Ovary (tissue), 10 donors: ENCODE measurements at places on chromosomes 2 and 18. TPM values are rescaled to one million over a fixed set of nuclear protein-coding genes. Genes with fewer than 3 reads are reported as not detected.

LINC00305 gene
- not detected for total RNA-seq

GRCh38 chr2:120874888-120875275 lies 139.2 kb downstream of the GLI2 start:
- DNase-seq = no peak

- DNase-seq = no peak
Measured at GRCh38 chr2:129078548-129078947, 759.9 kb upstream of the HS6ST1 start.

- DNase-seq = no peak
Measured at GRCh38 chr2:3857576-3857975, 154.2 kb downstream of the DCDC2C start.

CCDC68 gene
- total RNA-seq = 6.6 TPM

DNA sequence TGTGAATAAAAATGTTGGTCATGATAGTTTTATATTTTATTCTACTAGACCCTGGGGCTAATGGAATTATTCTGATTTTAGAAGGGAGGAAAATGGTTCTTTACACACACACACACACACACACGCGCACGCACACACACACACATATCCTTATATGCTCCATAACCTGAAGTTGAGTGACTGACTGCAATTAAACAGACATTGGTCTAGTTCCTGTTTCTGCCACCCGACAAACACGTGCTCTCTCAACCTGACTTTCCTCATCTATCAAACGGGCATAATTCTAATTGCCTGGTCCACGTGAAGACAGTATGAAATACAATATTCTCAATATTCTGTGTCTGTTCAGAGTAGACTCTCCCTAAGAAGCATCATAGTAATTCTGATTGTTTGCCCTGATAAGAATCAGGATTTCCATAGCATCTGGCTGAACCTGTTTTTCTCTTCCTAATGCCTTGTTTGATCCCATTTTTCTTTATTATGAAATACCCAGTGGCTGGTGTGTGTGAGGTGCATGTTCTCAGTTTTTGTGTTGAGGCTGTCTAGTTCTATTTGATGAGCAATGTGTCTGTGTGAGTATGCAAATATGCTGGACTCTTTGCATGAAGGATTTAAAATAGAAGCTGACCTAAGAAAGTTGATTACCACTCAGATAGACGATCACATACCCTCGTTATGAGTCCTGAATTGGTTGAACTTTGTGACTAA lies 51.0 kb downstream of the SETBP1 start:
- DNase-seq = no peak

DNA sequence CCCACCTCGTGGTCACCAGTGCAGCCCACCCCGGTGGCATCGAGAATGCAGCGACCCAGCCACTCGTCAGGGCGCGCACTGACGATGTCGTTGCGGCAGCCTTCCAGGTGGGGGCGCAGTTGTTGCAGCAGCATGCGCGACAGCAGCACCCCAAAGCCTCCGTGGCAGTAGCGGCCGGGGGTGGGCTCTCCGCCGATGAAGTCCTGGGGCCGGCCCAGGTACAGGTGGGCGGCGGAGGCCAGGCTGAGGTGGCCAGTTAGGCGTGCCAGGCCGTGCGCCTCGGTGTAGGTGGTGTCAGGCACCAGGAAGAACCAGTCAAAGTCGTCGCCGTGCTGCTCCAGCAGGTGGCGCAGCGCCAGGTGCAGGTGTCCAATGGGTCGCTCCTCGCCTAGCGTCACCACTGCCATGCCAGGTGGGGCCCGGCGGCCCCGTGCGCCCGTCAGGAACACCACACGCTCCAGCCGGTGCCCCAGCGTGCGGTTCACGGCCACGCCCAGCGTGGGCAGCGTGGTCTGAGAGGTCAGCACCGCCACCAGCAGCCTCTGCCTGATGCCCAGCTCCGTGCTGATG lies 1.9 kb downstream of the CHPF start:
- DNase-seq = peak; percentile 84

- DNase-seq = no peak
Measured at GRCh38 chr2:108423502-108424251, 25.3 kb upstream of the GCC2 start.

DNA sequence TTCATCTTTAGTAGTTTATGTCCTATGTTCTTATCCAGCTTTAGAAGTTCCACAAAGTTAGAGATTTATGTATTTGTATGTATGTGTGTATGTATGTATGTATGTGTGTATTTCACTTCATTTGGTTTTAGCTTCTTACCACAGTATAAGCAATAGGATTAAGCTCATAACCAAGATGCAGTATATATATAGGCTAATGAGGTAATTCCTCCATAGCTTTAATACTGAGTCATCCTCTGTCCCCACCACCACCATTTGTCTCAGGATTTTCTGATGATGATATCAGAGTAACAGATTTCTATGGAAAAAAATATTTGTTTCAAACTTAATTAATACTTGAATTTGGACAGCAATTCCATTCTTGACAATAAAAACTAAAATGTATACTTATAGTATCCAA lies 159.2 kb downstream of the SOX11 start:
- no peak for DNase-seq

ASPRV1 gene
- 3.9 TPM for total RNA-seq

DNA sequence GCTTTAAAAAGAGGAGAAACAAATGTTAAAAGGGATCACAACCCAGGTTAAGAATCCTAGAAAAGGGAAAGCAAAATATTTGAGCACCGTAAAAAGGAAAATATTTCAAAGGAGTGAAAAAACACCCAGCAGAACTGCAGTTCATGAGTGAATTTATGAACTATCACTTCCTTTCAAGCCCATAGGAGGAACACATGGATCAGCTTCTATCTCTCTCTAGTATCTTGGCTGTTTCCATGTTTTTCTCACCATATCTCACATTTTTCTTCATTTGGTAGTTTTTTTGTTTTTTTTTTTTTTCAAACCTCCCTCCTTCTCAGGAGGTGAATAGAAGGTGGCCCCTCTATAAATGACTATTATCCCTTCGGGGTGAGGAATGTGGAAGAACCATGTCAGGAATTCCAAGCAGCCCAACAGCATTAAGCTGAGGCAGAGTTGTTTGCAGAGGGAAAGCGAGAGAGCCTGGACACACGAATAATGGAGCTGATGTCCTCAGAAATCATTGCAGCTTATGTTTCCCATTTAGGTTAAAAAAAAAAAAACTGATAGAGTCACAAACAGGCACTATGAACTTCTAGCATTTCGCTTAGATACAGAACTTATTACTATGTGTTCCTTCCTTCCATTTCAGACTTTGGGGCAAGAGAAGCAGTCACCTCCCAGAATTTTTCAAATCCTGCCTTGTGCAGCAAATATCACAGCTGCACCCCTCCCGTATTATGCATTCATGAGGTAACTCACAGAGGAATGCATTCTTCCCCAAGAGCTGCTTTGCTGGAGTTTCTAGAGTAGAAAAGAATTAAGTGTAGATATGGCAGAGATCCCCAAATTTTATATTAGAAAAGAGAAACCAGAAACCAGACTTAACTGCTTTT lies 315.6 kb downstream of the IRS1 start:
- DNase-seq = no peak

GLI2 gene
- total RNA-seq = 34.1 TPM

SMYD1 gene
- total RNA-seq = not detected

- no peak for DNase-seq
Measured at GRCh38 chr2:120660056-120660694, 75.5 kb upstream of the GLI2 start.
